GM19239 (cell line): ENCODE measurements at places on chromosomes 12 and 14.

DNA sequence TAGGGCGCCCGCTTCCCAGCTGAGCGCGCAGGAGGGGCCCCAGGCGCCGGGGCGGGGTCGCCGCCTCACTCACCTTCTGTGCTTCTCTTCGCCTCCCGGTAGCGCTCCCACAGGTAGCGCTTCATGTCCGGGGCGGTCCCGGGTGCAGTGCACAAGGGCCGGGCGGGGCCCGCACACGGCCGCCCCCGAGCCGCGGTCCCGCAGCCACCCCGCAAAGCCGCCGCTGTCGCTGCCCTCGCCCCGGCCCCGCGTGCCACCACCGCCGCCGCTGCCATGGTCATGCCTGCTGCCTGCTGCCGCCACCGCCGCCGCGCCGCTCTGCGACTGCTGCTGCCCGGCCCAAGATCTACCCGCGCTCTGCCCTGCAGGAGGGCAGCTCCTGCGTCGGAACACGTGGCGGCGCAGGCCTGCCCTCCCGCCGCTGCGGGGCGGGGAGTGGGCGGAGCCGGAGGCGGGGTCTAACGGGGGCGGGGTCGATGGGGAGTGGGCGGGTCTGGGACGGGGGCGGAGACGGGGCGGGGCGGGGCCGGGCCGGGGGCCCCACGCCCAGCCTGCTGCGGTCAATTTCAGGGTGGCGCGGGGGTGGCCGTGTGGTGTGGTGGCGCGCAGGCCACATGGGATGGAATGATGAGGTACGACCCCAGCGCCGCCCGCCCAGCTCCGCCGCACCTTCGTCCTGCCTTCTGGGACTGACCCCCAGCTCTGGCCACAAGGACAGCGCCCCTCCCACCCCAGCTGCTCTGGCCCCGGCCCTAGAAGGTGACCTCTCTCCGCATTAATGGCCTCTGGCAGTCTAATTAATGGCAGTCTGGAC lies at the start of gene NT5DC3:
NT5DC3 (minus strand) TSS at position 359 of the 814 bp plus-strand sequence; CDS start at position 281, 78 bp downstream.
- peak; percentile 81 for DNase-seq

DNA sequence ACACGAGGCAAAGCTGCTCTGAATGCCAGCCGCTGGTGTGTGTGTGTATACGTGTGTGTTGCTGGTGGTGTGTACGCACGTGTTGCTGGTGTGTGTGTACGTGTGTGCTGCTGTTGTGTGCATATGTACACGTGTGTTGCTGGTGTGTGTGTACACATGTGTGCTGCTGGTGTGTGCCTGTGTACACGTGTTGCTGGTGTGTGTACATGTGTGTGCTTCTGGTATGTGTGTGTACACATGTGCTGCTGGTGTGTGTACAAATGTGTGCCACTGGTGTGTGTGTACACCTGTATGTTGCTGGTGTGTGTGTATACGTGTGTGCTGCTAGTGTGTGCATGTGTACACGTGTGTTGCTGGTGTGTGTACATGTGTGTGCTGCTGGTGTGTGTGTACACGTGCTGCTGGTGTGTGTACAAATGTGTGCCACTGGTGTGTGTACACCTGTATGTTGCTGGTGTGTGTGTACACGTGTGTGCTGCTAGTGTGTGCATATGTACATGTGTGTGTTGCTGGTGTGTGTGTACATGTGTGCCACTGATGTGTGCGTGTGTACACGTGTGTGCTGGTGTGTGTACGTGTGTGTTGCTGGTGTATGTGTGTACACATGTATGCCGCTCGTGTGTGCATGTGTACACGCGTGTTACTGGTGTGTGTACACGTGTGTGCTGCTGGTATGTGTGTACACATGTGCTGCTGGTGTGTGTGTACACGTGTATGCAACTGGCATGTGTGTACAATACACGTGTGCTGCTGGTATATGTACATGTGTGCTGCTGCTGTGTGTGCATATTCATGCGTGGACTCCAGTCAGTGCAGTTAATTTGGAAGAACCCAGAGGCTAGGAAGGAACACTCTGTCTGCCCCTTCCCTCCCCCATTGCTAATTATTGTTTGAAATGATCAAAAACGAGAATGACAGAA lies 47.2 kb downstream of the CACNA2D4 start:
- DNase-seq, result no peak

- DNase-seq, result no peak
Measured at GRCh38 chr12:39503439-39503838, 60.5 kb upstream of the KIF21A start.

- DNase-seq, result no peak
Measured at GRCh38 chr12:68354977-68355541, 22.9 kb upstream of the MDM1 start.

DNA sequence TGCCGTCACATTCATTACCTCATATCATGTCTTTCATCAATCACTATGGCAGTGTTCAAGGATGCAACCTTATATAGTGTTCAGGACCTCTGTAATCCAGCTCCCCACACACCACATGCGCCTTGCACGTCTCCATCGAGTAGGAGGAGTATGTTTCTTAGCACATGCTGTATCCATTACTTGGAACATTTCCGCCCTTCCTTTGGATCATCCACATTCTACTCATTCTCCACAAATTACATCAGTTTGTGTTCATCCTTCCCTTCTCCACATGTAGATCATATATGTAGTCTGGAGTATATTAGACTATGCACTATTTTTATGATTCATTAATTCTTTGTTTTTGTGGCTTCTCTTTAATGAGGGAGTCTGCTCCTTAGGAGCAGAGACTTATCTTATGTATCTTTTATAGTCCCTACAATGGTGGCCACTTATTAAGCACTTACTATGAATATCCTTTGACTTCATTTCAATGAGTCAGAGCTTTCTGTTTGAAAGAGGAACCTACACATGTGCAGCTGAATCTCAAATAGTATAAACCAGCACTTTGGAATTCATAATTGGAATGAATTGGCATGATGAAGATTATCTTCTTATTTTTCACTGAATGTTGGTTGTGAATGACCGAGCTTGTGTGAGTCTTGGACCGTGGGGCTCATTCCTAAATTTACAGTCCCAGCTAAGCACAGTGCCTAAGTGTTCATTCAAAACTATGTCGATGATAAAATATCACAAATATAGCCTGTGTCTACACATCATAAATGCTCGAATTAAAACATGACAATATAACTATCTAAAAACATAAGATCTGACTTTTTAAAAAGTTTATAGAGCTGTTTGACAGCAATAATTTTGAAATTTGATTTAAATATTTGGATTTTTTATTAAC lies 30.2 kb upstream of the NPAS3 start:
- DNase-seq, result no peak

GRCh38 chr14:95523051-95523814 lies 6.8 kb upstream of the SYNE3 start:
- no peak for DNase-seq

- no peak for DNase-seq
Measured at GRCh38 chr12:131087991-131088700, 134.4 kb downstream of the ADGRD1 start.

DNA sequence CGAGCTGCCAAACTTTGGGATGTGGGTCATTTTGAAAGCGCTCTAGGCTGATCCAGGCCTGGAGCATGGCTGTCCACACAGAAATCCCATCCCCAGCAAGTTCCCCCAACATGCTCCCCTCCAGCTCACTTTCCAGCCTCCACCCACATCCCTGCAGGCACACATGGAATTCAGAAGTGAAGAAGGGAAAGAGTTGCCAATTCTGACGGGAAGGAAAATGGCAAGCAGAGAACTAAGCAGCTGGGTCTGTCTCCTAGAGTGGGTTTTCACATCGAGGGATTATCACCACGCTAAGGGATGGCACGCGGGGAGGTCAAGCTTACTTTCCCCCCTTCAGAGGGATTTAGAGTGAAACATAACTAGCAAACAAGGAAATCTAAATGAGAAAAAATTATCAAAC lies 142.3 kb downstream of the RIMBP2 start:
- DNase-seq, result no peak

DNA sequence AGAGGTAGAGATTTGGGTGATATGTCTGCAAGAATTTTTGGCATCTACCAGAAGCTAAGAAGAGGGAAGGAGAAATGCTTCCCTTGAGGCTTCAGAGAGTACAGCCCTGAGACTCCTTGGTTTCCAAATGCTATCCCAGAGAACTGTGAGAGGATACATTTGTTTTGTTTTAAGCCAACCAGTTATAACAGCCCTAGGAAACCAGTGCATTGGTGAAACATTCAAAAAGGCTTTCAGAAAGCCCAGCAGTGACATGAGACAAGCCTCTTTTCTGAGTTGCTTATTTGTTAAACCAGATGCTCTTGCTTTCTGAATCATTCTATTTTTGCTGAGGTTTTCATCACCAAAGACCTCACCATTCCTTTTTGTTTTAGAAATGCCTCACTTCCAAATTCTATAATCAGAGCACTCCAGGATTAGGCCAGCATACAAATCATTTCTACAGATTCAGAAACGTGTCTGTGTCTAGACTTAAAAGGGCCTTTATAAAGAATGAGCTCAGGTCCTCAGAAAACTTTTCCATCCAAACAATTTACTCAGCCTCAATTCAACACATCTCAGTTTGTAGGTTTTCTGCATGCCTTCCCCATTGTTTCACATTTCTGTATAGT lies 1617.8 kb upstream of the FLRT2 start:
- no peak for DNase-seq

GRCh38 chr12:27987331-27987730 lies 14.8 kb upstream of the PTHLH start:
- no peak for DNase-seq

DNA sequence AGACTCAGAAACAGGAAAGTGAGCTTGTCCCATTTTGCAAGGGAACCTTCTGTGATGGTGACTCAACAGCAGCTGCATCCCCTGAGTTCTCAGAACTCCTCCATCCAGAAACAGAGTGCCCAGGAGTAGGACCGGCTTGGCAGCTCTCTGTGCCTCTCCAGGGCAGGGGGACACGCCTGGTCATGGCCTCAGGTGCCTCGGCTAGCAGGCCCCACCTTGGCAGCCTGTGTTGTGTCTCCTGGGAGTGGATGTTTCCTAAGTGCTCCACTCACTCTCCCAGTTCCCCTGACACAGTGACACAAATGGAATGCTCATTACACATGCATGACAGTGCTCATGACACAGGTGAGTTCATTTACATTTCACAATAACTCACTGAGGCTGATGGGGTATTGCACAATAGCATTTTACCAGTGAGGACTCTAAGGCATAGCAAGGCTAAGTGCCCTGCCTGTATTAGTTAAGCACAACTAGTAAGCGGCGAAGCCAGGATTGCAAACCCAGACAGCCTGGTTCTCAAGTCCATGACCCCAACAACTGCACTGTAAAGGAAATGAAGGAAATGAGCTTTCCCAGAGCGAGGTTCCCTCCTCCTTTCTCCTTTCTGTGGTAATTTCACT lies 47.4 kb downstream of the CALM1 start:
- no peak for DNase-seq

- DNase-seq, result no peak
Measured at GRCh38 chr14:95564060-95564459, 29.2 kb downstream of the GLRX5 start.

DNA sequence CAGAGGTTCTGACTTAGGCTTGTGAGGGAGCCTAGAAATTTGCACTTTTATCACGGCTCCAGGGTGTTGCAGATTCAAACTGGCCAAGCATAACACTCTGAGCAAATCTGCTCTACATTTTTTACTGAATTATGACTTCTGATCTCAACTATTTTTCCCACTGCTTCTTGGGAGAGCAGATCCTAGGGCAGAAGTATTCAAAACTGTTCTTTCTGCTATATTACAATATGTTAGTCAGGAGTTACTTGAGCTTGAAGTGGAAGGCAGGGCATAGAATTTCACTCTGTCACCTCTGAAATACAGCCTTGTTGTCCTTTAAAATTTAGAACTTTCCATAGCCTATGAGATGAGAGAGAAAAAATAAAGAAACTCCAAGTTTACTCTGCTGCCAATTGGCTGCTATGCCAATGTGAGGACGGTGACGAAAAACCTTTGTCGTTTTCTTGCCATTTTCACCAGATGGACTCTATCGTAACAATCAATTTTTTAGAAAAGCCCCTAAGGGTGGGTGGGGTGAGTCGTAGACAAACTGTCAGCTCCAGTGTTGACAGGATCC lies 16.4 kb upstream of the KERA start:
- no peak for DNase-seq

DNA sequence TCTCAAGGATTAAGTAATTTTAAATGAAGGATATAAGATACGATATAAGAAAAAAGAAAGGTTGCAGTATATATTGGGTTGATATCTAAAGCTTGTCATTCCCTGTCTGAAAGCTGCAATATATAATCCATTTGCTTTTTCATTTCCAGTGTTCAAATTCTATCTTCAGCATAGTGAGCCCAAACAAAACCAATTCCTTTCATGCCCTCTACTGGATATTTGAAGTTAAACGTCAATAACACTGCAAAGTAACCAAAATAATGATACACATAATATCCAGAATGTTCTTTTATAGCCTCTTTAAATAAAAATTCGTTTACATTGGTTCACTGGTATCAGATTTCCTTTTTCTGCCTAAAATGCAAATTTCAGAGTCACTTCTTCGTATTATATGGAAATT lies 64.5 kb upstream of the DAAM1 start:
- DNase-seq, result no peak

- DNase-seq, result no peak
Measured at GRCh38 chr14:91342206-91342760, 75.3 kb downstream of the CCDC88C start.

DNA sequence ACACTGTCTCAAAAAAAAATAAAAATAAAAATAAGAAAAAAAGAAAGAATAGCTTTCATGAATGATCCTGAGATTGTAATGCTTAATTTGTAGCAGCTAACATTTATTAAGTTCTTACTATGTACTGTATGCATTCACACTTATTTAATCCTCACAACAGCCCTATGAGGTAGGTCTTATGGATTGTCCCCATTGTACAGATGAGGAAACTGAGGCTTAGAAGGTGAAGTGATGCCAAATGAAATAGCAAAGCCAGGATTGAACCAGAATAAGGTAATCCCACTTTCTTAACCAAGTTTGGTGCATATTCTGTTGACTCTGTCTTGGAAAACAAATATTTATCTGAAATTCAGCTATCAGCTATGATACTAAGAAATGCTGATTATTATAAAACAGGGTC lies 2.1 kb downstream of the USP30 start:
- no peak for DNase-seq

GRCh38 chr12:99049774-99050173 lies 404.7 kb downstream of the APAF1 start:
- DNase-seq, result no peak

DNA sequence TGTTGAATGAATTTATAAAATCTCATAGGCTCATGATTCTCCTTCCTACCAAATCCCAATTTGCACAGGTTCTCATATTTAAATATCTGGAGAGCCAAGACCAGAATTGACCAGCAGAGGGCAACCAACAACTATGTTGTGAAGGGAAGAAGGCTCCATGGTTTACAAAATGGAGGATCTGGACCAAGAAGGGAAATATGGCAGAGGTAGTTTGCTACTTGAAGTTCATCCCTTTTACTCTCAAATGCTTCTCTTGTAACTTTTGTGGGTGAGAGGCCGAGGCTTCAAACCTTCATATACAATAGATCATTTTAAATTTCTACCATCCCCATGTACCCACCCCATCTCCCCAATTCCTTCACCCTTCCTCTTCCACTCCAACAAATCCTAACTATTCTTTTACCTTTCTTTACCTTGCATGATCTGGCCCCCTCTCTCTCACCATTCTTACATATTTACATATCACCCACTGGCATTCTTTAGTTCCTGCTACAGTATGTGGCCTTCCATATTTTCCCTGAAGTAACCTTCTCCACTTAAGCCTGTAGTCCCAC lies 3.8 kb upstream of the SMARCC2 start:
- DNase-seq, result peak; percentile 63

GRCh38 chr12:11907625-11908024 lies 163.1 kb upstream of the BCL2L14 start:
- DNase-seq, result no peak

GRCh38 chr12:131124487-131125280 lies 171.0 kb downstream of the ADGRD1 start:
- DNase-seq, result no peak
